ENCODE measurements at places on chromosomes 16 and 17. TPM values are rescaled to one million over a fixed set of nuclear protein-coding genes. Genes with fewer than 3 reads are reported as not detected.

The PHOSPHO1 gene
- total RNA-seq = not detected

The GALR2 gene
- 0.32 TPM for total RNA-seq

DNA sequence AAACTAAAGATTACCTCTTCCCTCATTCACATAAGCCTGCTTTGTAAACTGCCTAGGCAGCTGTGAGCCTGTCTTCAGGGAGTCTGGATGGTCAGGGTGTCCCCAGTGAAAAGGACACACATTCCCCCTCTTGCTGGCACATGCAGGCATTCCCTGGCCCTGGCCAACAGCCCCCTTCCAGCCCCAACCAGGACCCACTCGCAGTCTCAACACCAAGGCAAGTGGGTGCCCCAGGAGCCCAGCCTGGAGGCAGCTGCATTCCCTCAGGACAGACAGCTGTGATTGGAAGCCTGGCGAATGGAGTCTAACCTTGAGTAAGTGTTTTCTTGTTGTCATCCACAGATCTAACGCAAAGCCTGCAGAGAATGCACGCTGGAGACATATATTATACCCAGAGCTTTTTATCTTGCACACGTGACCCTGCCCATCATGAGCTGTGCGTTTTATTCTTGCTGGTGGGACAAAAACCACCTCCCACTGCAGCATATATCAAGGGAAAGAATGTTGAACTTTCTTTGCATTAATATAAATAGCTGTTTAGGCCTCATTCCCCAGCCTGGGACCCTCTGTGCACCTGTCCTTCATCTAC, 95.0 kb upstream of the LHX1 start:
- no peak for DNase-seq

GRCh38 chr16:20740007-20740883, 1.4 kb downstream of the THUMPD1 start:
- DNase-seq = no peak
